ENCODE measurements at places on chromosomes 12 and 14.

DNA sequence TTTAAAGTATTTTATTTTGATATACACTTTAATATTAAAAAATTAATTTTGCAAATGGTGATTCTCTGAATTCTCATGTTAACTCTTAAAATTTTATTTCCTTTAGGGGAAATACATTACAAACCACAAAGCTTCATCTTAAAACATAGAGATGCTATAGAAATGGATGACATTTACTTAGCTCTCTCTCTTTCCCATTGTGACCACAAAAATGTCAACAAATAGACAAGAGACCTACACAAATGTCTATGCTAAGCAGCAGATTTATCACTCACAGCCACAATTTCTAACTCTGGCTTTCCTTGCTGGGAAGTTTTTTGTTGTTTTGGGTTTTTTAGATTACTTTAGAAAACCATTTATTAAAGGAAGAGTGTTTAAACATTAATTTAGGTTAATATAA lies 19.9 kb upstream of the PHC1 start:
- no peak for DNase-seq

- DNase-seq = peak; percentile 4
Measured at GRCh38 chr12:3777206-3777809, 24.4 kb upstream of the CRACR2A start.

DNA sequence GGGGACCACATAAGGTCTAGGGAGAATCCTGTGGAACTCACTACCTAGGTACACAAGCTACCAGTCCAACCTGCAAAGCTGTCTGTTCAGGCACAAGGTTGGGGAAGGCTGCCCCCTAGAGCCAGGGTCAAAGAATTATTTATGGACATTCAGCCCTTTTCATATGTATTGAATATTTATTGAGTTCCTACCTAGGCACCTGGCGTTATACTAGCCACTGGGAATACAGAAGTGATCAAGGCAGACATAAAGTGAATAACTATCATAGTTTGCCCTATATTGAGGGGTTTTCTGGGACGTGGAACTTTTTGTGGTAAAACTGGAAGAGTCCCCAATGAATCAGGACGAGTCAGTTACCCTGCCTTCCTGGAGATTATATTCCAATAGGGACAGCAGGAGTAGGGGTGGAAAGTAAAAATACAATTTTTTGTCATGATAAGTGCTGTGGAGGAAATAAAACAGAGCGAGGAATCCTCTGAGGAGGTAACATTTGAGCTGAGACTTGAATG lies 5.8 kb upstream of the SLC48A1 start:
- peak; percentile 70 for DNase-seq

DNA sequence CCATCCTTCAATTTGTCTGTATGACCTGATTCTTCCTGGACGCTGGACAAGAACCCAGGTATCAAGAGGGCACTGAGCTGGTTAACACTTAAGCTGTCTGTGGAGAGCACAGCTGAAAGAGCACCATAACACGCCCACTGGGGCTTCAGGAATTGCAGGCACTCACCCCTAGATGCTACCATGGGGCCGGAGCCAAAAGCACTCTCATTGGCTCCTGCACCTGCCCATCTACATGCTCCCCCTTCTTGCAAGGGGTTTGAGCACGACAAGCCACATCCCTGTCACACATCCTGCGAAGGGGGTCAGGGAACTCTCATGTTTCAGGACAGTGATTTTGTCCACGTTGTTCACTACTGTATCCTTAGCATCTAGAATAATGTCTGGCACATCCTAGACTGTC lies 35.1 kb upstream of the TBC1D15 start:
- no peak for DNase-seq

- no peak for DNase-seq
Measured at GRCh38 chr14:63650256-63650952, 8.7 kb upstream of the WDR89 start.
